ENCODE measurements at places on chromosomes 12 and 14. TPM values are rescaled to one million over a fixed set of nuclear protein-coding genes. Genes with fewer than 3 reads are reported as not detected.

The CAPZA3 gene
- 186 TPM for total RNA-seq

The ZBTB25 gene
- 21.3 TPM for total RNA-seq

The MBIP gene
- 21.0 TPM for total RNA-seq

DNA sequence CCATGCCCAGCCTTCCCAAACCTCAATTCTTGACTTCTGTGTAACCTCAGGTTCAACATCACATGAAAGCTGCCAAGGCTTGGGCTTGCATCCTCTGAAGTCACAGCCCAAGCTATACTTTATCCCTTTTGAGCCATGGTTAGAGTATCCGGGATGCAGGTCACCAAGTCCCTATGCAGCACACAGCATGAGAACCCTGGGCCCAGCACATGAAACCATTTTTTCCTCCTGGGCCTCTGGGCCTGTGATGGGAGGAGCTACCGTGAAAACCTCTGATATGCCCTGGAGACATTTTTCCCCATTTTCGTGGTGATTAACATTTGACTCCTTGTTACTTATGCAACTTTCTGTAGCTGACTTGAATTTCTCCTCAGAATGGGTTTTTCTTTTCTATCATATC lies 25.8 kb upstream of the DIO2 start:
- H3K4me1 ChIP-seq = no peaks in the 10 kb centered on the region
- H3K4me3 ChIP-seq = no peak overlapping the region
- H3K36me3 ChIP-seq = no peaks in the 10 kb centered on the region
- H3K27me3 ChIP-seq = no peaks in the 10 kb centered on the region

DNA sequence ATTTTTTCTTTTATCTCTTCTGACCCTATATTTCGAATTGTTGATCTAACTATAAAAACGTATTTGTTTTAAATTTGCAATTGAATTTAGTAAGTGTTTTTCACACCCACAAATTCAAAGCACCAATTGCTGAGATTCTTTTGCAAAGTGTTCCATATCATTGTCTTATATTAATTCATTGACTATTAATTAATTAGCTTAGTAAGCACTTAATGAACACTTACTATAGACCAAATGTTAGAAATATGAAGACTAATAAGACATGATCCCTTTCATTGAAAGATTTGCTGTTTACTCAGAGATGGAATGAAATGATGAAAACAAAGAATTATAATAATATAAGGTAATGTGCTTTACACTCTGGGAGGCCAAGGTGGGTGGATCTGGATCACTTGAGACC lies 14.2 kb downstream of the ANO4 start:
- no peaks in the 10 kb centered on the region for H3K4me1 ChIP-seq
- H3K4me3 ChIP-seq = no peak overlapping the region
- no peaks in the 10 kb centered on the region for H3K36me3 ChIP-seq
- no peaks in the 10 kb centered on the region for H3K27me3 ChIP-seq
- DNase-seq = no peak

DNA sequence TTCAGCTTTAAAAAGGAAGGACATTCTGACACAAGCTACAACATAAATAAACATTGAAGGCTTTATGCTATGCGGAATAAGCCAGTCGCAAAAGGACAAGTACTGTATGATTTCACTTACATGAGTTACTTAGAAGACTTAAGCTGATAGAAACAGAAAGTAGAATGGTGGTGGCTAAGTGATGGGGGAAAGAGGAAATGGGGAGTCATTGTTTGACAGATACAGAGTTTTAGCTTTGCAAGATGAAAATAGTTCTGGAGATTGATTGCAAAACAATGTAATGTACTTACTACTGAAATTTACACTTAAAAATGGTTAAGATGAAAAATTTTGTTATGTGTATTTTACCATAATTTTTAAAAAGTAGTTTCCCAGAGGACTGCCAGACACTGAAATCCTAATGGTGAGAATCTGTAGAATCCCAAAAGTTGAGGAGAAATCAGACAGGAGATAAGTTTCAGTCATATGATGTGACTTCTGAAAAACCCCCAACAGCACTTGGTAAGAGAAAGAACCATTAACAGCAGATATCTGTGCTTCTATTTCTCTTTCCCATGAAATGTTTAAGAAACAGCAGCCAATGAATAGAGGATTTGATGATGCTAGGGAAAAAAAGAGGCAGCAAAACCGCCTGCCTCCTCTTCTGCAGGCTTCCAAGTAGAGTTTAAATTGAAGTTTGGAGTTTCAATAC lies 16.6 kb upstream of the CLEC2A start:
- H3K36me3 ChIP-seq = no peaks in the 10 kb centered on the region
- H3K27ac ChIP-seq = no peak overlapping the region
- H3K4me1 ChIP-seq = no peaks in the 10 kb centered on the region
- no peak for DNase-seq
- no peaks in the 10 kb centered on the region for H3K27me3 ChIP-seq
